ENCODE measurements at places on chromosomes 2 and 18. TPM values are rescaled to one million over a fixed set of nuclear protein-coding genes. Genes with fewer than 3 reads are reported as not detected.
A peak's percentile ranks its signal among the peaks of the same experiment; 100 is the strongest.

DNA sequence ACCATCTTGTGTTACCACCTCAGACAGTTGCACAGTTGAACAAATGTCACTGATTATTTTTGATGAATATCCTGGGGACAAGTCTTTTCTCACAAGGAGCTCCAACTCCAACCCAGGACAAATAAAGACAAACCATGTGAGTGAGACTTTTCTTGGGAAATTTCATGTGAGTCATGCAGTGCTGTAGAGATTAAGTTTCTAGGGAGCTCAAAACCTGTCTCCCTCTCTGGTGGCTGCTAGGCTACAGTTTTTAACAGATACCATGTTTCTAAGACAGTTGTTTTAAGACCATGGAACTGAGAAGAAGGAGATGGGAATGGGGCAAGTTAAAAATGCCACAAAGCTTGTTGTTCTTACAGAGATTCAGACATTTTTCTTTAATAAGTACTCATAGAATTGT, 255.5 kb downstream of the RIT2 start:
- DNase-seq = no peak

Gene CAVIN2
- total RNA-seq = 16.0 TPM

- DNase-seq = no peak
Measured at GRCh38 chr2:182907081-182907830, 40.8 kb upstream of the FRZB start.

DNA sequence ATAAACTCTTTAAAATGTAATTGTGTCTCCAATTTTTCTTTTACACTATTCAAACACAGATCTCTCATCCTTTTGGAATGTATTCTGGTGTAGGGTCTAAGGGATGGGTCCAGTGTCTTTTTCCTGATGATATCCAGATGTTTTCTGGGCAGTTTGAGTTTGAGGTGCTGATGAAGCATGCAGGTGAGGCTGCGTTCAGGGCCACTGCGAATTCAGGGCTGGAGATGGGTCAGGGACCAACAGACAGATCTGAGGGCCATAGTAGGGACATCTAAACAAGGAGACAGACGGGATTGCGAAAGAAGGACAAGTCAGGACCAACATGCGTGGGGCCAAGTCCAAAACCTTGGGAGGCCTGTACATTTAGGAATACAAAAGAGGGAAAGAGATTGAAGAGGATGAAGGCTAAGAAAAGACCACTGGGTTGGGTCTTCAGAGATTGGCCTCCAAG, 70.2 kb downstream of the ACAA2 start:
- no peak for DNase-seq

DNA sequence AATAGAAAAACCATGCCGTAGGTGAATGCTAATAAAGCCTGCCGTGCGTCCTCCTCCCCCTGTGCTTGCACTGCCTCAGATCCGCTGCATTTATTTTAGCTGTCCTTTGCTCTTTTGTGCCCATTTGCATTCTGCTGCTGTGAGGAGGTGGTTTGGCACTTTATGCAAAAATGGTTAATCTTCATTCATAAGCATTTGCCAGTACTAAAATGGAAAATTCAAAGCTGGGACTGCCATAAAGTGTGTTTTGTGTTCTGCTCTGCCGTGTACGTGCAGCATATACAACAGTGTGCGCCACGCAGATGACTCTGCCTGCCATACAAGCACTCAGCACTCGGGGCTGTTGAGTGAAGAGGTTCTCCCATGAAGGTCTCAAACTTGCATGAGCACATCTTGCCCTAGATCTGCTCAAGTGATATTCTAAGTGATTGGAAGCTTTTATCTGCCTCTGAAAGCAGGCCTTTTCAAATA, 73.6 kb downstream of the SPATS2L start:
- peak; percentile 53 for DNase-seq

DNA sequence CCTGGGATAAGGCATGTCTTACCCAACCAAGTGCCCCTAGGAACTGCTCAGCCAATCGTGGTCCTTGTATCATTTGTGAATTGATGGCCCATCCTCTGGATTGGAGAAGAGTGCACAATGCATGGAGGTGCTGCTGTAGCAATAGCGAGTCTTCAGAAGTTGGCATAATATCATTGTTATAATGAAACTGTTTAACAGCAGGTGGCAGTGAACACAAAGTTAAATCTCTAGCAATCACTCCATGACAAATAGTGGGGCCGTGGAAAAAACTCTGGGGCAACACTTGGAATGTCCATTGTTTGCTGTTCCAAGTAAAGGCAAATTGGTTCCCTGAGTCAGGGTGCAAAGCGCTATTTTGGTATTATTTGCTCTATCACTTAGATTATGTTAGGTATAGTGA, 11.4 kb downstream of the REG1A start:
- DNase-seq = no peak

GRCh38 chr18:2411381-2411960, 159.8 kb downstream of the METTL4 start:
- no peak for DNase-seq

- DNase-seq = no peak
Measured at GRCh38 chr18:8937160-8938094, 165.1 kb upstream of the NDUFV2 start.

- no peak for DNase-seq
Measured at GRCh38 chr18:2994603-2995432, 18.1 kb downstream of the LPIN2 start.

DNA sequence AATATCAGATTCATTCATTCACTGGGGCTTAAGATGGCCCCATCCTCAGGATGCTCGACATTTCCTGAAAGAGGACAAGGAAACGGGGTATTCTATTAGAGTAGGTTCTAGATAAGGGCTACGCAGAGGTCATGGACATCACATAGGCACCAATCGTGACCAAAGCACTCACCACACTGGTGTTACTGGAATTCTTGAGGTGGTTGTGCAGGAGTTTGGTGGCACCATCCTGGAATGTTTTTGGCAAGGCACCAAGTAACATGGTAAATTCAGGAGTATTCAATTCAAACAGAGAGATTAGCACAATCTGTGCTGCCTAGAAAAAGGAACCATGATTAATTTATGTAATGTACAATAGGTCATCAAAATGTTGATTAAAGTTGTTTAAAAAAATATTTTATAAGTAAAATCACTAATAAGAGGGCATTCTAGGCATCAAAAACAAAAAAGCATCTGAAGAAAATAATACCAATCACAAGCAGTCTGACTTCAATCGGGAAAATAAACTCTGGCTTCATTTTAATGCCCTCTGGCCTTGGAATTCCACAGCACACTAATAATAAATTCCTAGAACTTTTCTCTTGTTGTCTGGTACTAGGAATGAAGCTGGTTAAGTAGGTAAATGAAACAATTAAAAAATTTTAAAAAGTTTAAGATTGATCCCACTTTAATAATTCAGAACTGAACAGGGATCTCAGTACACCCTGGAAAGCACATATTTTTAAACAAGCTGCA, 102.8 kb upstream of the TFCP2L1 start:
- DNase-seq = no peak

Gene DNAH7
- 13.9 TPM for total RNA-seq

GRCh38 chr2:120982598-120982997, 246.9 kb downstream of the GLI2 start:
- peak; percentile 22 for DNase-seq

- DNase-seq = no peak
Measured at GRCh38 chr2:117855886-117856285, 41.4 kb downstream of the DDX18 start.

- DNase-seq = no peak
Measured at GRCh38 chr2:148646231-148646559, 1.6 kb downstream of the EPC2 start.

Gene TACR1
- 4.8 TPM for total RNA-seq

- no peak for DNase-seq
Measured at GRCh38 chr2:225735844-225736243, 336.3 kb downstream of the NYAP2 start.

- DNase-seq = peak; percentile 88
Measured at GRCh38 chr2:161237392-161238264, 70.6 kb upstream of the PSMD14 start.

Gene CROCC2
- total RNA-seq = not detected

DNA sequence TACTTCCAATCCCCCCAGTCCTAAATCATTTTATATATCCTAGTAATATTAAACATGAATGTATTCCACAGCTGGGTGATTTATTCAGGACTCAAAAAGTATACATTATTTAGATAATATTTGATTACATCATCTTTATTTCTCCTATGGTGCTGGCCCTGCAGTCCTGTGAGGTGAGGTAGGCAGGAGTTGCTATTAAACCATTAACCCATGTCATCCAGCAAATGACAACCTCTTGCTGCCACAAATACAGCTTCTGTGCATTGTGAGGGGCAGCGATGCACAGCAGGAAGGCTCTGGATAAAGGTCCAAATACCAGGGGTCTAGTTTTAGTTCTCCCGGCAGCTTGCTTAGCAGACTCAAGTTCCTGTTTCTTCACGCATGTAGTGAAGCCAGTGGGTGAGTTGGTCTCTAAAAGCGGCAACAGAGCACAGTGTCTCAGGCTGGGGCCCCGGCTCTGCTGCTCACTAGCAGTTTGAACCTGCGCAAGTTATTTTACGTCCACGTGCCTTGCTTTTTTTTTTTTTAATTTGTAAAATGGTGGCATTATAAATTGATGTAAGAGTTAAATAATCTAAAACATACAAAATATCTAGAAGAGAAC, 36.1 kb downstream of the INSIG2 start:
- no peak for DNase-seq

DNA sequence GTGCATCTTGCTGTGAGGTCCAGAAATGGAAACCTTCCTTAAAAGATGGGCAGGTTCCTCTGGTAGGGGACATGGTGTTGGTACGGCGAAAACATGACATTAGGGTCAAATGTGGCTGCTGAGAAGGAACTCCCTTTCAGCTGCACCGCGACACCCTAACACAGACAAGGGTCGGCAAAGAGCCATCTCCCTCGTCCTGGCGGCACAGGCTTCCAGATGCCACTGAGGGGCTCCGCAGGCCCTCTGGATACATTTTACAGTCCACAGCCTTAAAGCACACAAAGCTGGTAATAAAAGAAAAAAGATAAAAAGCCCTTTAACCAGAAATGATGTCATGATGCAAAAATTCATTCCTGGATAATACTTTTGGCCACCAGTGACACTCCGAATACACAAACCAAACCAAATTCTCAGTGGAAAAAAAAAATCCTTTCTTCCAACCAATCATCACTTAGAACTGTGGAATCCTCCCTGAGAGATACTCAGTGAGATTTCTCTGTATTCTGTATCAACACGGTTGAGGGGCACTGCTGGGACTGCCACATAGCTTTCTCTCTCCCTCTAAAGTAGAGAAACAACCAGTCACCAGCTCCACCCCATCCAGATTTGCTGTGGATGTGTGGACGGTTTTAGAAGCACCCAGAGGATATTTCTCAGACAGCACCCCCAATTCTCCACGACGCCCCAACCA, 174.8 kb downstream of the HDAC4 start:
- no peak for DNase-seq

Gene DUSP2
- total RNA-seq = 9.5 TPM

Gene LMAN1
- total RNA-seq = 57.5 TPM

Gene MARCO
- total RNA-seq = not detected

- DNase-seq = no peak
Measured at GRCh38 chr2:164793529-164793928, 48.1 kb downstream of the COBLL1 start.

Gene TNFRSF11A
- 9.2 TPM for total RNA-seq

- no peak for DNase-seq
Measured at GRCh38 chr2:10326151-10326616, 23.5 kb downstream of the HPCAL1 start.

- no peak for DNase-seq
Measured at GRCh38 chr2:85920810-85921545, 32.2 kb upstream of the ST3GAL5 start.

DNA sequence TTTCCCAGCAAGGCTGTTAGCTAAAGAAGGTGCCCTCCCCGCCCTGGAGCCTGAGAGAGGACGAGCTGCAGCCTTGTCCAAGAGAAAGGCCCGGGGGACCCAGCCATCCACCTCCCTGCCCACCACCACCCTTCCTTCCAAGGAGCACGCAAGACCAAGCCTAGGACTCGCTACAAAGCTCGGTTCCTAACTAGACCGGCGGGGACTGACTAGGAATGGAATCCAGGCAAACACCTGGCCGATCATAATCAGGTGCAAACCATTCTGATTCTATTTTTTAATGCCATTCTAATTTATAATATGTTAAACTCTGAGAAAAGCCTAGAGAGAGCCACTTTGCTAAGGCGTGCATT, 19.7 kb upstream of the TUBB6 start:
- DNase-seq = no peak

Gene ALPI
- total RNA-seq = not detected

Gene ACTG2
- 3.3 TPM for total RNA-seq

Gene RAB17
- 6.6 TPM for total RNA-seq

DNA sequence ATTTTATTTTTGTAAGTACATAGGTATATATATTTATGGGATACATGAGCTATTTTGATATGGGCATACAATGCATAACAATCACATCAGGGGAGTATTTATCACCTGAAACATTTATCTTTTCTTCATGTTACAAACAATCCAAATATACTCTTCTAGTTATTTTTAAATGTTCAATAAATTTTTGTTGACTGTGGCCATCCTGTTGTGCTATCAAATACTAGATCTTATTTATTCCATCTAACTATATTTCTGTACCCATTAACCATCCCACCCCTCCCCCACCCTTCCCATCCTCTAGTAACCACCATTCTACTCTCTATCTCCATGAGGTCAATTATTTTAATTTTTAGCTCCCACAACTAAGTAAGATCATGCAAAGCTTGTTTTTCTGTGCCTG, 157.0 kb downstream of the CD226 start:
- DNase-seq = no peak

- no peak for DNase-seq
Measured at GRCh38 chr2:144258154-144258553, 261.8 kb downstream of the ZEB2 start.

All from dorsolateral prefrontal cortex (tissue), 122 donors.